Stimulated activated CD4-positive, alpha-beta T cell treated with anti-CD3 and anti-CD28 coated beads, Interleukin-2, amount 100 ng/mL, for 24 hours (primary cell): ENCODE measurements at places on chromosomes 4 and X.

GRCh38 chr4:74682567-74683359 lies 111.6 kb downstream of the BTC start:
- DNase-seq: no peak

- DNase-seq: no peak
These were observed 544.7 kb upstream of the NR3C2 start for GRCh38 chr4:148986951-148987350.

DNA sequence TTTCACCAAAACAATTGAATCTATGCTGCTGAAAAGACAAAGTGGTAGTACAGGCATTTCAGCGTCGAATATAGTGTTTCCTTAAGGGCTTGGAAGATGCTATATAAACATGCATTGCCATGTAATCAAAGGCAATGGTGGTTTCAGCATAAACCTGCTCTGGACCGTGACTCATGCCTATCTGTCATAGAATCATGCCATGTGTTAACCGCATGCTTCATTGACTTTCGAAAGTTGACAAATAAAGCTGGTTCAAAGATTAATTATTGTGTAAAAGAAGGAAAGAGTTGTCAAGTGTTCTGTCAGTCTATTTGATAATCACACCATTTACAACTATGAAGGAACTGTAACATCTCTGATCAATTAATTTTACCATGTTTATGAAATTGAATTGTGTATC lies 83.2 kb downstream of the FUNDC1 start:
- no peak for DNase-seq

DNA sequence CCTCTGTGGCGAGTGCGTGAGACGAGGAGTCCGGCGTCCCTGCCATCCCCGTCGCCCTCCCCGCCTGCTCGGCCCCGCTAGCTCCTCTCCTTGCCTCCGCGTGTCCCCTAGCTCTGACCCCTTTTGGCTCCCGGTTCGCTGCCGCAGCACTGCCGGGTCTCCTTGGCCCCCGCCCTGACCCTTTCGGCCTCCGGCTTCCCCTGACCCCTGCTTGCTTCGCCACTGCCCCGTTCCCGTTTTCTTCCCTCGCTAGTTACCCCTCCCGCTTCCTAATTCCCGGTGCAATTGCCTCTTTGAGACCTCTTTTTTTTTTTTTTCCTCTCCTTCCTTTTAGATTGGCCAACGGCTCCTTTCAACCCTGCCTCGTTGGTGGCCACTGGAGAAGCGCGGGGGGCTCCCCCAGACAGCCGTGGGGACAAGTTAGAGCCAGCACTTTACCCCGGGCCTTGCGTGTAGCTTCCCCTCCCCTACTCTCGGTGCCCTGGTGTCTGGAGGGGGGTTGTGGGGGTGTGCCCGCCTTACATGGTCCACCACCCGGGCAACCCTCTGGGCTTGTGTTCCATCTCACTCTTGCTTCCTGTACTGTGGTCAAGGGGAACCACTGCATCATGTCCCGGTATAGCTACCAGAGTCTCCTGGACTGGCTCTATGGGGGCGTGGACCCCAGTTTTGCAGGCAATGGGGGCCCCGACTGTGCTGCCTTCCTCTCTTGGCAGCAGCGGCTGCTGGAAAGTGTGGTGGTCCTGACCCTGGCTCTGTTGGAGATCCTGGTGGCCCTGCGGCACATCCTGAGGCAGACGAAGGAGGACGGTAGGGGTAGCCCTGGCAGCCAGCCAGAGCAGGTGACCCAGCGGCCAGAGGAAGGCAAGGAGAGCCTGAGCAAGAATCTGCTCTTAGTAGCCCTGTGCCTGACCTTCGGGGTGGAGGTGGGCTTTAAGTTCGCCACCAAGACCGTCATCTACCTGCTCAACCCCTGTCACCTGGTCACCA lies 548 bp downstream of the TMEM164 start:
- no peak for DNase-seq

GRCh38 chr4:70515367-70516250 lies 2.8 kb upstream of the AMTN start:
- no peak for DNase-seq

DNA sequence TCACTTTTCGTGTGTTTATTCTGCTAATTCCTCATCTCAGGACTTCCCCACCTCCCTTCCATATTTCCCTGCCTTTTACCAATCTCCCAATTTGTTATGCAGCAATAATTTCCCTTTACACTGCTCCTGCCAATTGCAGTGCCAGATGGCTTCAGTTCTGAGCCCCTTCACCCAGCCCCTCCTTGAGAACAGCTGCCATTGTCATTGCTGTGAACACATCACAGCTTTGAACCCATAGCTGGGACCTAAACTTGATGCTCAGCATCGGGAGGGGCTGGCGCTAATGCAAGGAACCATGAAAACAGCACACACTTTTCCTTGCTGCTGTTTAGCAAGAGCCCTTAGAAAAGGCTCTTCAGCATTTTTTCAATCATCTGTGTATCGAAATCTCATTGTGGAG lies 104.9 kb downstream of the ALPK1 start:
- DNase-seq: no peak

DNA sequence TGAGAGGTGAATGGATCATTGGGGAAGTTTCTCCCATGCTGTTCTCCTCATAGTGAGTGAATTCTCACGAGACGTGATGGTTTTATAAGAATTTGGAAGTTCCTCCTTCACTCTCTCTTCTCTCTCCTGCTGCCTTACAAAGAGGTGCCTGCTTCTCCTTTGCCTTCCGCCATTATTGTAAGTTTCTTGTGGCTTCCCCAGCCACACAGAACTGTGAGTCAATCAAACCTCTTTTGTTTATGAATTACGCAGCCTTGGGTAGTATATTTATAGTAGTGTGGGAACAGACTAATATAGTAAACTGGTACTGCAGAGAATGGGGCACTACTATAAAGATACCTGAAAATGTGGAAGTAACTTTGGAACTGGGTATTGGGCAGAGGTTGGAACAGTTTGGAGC lies 7.8 kb upstream of the CTAG2 start:
- DNase-seq: no peak

- no peak for DNase-seq
These were observed 422.2 kb downstream of the GABRG1 start for GRCh38 chr4:45701621-45702020.

GRCh38 chr4:165461159-165461821 lies 82.5 kb downstream of the CPE start:
- no peak for DNase-seq

DNA sequence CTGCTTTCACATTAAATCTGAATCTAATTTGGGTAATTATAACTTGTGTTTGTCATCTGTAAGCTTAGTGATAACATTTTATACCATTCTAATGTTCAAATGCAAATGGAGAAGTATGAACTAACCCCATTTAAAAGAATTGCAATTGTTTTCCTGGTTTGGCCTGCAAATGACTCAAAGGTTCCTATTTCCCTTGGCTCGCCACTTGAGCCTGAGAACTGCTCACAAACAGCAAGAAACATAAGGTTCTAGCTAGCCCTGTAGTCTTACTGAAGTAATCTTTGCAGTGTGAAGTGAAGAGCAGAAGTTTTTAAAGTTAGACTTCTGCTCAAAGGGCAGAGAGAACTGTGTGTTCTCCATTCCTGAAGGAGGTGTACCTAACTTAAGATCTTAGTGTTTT lies 27.2 kb downstream of the UPRT start:
- no peak for DNase-seq

- no peak for DNase-seq
These were observed 35.4 kb upstream of the PGRMC2 start for GRCh38 chr4:128322986-128323385.
